ENCODE measurements at places on chromosomes 6 and 20.

DNA sequence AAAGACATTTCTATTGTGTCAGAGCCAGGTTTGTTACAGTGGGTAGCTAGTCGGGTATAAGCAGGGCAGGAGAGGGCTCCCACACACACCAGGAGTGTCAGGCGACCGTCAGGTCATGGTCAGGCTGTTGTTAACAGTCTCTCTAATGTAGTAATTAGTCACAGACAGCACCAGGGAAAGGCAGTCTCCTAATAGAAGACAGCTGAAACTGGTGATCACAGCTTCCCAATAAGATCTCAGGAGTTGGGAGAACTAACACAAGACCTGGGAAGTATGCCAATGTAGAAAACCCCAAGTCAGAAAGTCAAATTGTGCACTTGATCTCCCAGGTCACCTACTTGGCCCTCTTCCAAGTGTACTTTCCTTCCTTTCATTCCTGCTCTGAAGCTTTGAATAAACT, 53.0 kb upstream of the GPR6 start:
- DNase-seq: peak; percentile 14

- no peak for DNase-seq
Observed at GRCh38 chr20:51468636-51469035, 73.9 kb downstream of the NFATC2 start.

DNA sequence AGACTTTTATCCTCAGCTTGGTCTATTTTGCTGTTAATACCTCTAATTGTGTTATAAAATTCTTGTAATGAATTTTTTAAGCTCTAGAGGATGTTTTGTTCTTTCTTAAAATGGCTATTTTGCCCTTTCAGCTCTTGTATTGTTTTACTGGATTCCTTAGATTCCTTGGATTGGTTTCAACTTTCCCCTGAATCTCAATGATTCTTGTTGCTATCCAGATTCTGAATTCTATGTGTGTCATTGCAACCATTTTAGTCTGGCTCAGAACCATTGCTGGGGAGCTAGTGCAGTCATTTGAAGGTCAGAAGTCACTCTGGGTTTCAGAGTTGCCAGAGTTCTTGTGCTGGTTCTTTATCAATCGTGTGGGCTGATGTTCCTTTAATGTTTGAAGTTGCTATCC, 37.1 kb downstream of the OTOR start:
- peak; percentile 45 for DNase-seq

DNA sequence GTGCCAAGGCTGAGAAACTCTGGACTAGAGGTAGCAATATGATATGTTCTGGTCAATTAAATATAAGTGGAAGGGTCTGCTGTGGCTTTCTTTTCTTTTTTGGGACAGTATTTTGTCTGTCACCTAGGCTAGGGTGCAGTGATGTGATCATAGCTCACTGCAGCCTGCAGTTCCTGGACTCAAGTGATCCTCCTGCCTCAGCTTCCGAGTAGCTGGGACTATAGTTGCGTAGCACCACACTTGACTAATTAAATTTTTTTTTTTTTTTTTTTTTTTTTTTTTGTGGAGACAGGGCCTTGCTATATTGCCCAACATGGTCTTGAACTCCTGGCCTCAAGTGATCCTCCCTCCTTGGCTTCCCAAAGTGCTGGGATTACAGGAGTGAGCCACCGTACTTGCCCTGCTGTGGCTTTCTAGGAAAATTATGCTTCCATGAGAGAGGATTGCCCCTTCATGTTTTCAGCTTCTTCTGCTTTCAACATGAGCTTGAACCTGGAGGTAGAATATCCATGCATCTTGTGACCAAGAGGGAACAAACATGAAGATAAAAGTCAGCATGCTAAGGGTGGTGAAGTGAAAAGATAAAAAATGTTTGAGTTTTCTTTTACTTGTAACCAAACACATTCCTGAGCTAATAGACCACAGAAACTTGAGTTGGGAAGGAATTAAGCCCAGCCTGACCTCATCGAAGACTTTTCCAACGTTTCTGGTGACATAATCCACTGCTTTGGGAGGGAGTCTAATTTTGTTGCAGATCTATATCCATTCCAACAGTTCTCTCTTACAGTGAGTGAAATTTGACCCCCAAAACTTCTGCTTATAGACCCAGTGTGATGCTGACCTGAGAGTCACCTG, 75.1 kb downstream of the CARMIL1 start:
- peak; percentile 26 for DNase-seq

DNA sequence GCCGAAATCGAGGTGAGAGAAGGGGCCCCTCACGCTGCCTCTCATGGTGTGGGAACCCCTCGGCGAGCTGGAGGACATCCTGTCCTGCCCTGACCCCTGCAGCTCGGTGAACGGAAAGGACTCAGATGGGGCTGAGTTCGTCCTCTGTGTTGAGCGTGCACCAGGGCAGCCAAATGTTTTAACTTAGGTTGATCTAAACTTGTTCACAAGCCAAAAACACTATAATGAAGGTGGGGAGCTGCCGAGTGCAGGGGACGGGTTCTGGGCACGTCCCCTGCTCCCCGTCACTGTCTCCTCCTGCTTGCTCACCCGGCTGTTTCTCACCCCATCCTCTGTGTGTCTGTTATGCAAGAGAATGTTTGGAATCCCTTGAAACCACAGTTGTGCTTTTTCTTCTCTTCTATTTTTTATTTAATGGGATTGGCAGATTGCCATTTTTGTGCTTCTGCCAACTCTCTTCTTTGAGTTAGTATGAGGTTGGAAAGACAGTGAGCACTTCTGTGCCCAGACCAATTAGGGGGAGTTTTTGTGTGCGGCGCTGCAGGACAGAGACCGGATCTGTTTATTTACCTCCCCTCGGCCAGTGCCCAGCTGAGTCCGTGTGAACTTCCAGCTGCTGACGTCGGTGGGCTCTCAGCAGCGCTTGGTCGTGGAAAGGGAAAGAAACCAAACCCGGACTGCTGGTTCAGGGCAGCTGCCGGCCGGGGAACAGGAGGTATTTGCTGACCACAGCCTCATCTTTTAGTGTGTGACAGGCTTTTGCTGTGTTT, 158.1 kb downstream of the DTNBP1 start:
- peak; percentile 96 for DNase-seq

DNA sequence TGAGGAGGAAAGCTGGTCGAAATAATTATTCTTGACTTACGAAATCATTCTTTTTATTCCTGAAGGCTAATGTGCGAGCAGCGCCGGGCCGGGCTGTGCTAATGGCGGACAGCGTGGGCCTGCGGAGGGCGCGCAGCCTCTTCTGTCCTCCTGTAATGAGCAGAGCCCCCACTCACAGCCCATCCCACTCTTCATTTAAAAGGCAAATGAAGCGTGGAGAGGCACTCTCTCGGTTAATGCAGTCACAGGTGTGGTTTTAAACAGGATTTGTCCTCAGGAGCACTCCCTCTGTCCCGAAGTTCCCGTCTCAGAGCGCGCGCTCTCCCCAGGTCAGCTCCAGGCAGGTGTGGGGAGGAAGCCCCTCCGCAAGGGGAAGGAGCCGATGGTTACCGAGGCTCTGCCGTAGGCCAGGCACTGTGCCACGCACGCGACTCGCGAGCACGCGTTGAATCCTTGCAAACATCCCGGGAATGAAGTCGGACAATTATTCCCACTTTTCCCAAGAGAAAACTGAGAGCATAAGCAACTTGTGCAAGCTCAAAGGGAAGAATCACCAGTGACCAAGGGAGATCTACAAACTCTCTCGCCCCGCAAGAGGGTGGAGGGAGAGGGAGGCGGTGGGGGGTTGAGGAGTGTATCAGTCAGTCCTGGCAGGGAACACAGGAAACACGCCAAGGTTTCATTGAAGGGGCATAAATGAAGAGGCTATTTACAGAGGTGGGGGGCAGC, 35.5 kb upstream of the ZFAND3 start:
- DNase-seq: peak; percentile 52

DNA sequence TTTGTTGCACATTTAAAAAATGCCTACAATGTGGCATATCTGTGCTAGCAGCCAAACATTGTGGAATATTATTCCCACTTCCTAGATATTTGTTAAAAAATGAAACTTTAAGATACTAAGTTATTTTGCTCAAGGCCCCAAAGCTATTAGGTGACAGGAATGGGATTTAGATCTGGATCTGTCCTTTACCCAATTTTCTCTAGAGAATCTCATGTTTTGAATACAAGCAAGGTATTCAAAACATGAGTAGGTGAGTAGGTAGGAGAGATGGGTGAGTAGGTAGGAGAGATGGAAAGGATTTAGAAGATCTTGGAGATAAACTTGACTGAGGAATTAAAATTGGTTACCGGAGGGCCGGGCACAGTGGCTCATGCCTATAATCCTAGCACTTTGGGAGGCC, 61.2 kb upstream of the AKIRIN2 start:
- DNase-seq: no peak

GRCh38 chr6:41269716-41270115, 16.8 kb downstream of the TREM1 start:
- DNase-seq: no peak

GRCh38 chr6:73679009-73679408, 17.0 kb upstream of the CD109 start:
- no peak for DNase-seq

DNA sequence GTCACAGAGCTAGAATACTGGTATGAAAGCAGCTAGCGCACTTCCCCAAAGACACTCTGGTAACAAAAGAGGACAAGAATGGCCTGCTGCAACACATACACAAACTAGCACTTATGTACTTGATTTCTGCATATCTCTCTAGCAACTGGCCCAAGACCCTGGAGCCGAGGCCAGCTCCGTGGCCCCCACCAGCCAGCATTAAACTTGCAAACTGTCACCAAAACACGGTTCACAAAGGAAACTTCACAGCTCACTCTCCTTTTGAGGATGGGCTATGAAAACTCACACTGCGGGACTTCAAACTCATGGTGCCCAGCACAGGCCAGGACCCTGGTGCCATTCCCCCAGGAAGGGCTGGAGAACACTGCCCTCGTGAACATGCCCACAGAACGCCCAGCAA, 115.9 kb upstream of the RPS6KA2 start:
- no peak for DNase-seq

- DNase-seq: no peak
Observed at GRCh38 chr6:107124934-107125348, 9.6 kb upstream of the BEND3 start.

DNA sequence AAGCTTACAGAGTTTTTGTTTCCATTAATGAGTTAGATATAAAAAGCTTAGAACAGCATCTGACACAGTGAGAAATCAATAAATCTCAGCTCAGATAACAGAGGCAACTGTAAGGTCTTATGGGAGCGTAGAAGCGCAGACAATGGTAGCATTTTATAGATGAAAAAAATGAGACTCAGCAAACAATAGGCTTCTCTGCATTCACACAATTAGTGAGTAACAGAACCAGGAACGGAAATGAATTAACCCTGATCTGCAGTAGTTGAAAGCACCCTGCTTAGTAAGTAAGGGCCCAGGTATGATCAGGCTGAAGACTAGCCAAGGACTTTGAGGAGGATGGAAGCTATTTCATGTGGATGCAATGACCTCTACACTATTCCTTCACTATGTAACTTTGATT, 147.2 kb upstream of the EYA4 start:
- no peak for DNase-seq

DNA sequence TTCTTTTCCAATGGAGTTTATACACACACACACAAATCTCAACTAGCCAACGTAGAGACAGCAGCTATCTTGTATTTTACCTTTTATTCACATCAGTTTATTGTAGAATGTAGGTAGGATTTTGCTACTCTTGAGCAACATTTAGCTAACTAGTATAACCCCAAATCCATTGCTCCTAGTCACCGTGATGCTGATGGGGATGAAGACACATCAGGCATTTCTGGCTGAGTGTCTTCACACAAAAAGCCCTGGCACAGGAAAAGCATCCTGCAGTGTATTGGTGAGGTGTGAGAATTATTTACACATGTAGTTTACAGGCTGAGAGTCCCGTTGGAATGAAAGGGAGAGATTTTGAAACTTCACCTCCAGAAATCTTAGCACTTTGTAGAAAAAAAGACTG, 65.9 kb upstream of the FBXL4 start:
- DNase-seq: peak; percentile 13

DNA sequence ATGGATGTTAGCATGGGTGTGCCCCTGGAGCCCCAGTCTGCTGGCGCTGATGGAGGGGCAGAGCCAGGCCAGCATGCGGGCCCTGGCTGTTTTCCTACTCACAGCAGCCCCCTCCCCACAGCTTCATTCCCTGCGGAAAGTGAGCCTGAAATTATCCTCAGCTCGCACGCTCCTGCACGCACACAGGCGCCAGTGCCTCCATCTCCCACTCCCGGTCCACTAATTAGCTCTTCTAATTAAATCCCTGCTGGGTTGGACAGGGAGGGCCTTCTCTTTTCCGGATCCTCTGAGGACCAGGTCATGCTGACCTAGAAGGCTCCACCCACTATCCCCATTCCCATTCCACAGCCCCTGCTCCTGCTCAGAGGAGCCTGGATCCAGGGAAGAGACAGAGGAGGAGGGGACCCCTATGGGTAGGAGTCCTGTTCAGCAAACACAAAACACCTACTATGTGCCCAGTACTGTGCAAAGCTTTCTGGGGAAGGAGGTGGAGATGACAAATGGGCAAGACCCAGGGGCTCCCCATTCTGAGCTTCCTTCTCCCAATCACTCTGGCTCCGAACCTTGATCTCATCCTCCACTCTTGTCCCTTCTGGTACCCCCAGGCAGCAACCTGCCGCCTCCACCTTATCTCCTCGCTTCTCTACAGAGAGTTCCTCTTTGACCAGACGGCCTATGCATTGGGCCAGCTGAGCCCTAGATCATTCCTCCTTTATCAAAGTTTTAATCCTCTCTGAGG, 70.2 kb upstream of the CCDC167 start:
- DNase-seq: no peak

DNA sequence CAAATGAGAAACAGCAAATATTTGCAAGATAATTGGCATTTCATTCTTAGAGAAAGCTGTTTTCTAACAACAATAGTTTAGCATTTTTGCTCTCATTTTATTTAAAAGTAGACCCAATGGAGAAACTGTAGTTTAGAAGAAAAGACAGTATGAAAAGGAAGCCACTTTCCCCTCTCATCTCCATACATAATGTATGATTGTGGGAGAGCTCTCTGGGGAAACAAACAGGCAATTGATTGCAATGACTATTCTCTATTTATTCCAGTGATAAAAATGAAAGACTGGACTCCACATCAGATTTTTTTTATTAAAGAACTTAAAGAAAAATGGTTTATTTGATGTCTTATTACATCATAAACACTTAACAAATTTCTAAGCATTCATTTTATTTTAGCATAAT, 116.8 kb upstream of the SASH1 start:
- DNase-seq: no peak

GRCh38 chr20:47051936-47052526, 157.4 kb downstream of the EYA2 start:
- DNase-seq: no peak

- no peak for DNase-seq
Observed at GRCh38 chr6:29561606-29562181, 2.2 kb upstream of the UBD start.

DNA sequence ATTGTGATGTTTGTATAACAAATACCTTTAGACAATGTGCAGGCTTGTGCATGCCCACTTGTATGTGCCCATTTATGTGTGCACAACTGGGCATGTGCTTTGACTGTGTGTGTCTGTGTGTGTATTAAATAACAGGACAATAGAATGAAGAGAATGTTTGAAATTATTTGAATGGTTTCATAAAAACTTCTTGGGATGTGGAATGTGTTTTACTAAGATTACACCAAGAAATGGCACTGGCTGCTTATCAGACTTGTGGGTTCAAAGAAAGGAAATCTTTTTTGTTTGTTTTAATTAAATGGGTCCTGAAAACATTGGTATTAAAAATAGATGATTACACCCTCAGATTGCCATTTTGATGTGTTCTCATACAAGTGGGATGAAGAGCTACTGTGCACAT, 191.6 kb upstream of the CCN2 start:
- DNase-seq: peak; percentile 34
